ENCODE measurements at places on chromosomes 3 and 15. TPM values are rescaled to one million over a fixed set of nuclear protein-coding genes. Genes with fewer than 3 reads are reported as not detected.

The UBA5 gene
- 42.9 TPM for polyA plus RNA-seq

The AP4E1 gene
- 3.6 TPM for polyA plus RNA-seq

The ADIPOQ gene
- not detected for polyA plus RNA-seq

DNA sequence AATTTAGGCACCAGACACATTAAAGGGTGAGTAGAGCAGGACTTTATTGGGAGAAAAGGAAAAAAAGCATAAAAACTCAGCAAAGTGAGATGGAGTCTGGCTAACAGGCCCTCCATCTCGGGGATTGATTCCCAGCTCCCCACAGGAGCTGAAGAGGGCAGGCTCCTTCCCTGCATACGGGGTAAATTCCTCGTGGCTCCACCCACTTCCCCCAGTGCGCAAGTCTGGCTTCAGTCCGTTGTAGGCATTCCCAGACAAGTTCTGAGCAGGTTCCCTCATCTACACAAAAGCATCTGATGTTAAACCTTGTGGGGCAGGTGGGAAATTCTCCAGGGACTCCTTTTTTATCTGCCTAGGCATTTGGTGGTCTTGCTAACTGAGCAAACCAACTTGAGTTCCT is 722.6 kb downstream of the ZNF385D start:
- no peak for DNase-seq

- DNase-seq, result no peak
Observed at GRCh38 chr3:72270072-72270681, 485.2 kb upstream of the PROK2 start.

GRCh38 chr15:22979238-22980188 is 655 bp downstream of the CYFIP1 start:
- no peak for DNase-seq

DNA sequence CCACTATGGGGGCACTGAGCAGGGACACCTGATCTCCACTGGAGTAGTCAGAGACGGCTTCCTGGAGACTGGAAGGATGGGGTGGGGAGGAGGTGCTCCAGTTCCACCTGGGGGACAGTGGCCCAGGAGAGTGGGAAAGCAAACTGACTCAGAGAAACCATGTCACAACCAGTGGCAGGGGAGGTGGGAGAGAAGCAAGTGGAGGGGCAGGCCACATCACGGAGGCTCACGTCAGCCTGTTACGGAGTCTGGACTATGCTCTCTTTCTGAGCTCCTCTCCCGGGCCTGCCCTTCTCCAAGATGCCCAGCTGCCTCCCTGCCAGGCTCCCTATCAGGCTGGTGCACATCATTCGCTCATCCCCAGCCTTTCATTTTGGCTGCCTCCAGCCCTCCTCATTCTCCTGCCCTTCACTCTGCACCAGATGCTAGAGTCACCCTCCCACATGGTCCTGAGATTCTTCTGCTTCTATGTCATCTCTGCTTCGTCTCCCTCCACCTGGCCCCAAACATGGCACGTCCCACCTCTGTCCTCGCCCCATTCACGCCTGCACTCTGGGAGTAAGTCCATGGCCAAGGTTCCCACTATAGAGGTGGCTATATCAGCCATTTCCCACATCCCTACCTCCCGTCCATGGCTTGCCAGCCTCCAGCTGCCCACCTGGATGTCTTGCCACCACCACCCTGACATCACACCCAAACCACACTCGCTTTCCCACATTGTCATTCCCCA is 100.3 kb downstream of the ADCY5 start:
- DNase-seq, result no peak

DNA sequence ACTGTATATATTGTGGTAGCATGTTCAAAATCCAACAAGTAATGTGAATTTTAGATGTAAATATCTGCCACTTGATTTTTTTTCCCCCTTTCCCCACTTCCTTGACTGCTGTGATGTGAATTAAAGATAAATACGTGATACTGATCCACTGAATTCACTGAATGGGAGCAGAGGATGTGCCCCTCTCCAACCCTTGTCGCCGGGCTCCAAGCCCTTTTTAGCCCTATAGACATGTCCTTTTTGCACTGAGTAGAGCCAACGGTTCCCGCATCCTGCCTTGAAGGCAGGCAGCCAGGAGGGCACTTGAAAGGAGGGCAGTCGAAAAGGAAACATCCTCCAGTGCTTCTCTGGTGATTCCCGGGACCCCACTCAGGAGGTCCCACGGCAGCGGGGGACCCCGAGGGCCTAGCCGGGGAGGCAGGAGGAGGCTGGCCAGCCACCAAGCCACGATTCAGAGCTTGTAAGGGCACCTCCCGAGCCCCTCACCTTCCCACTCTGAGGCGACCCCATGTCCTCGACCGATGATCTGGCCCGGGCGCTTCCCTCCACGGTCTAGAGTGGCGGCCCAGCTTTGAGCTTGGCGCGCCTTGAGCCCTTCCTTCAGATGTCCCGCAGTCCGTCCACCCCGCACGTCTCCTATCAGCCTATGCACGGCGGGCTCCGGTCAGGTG is 901 bp upstream of the MANF start:
- peak; percentile 37 for DNase-seq

Measured in naive thymus-derived CD8-positive, alpha-beta T cell (primary cell).